Hepatocyte (in vitro differentiated cells): ENCODE measurements at places on chromosomes 13 and 19. TPM values are rescaled to one million over a fixed set of nuclear protein-coding genes. Genes with fewer than 3 reads are reported as not detected.

Gene RFPL4A
- not detected in 2 replicates for total RNA-seq

Gene KLK10
- 0.10 and 1.8 TPM in 2 replicates for total RNA-seq

Gene PSG2
- total RNA-seq = not detected in 2 replicates

Gene RPL21
- 960 and 1,101 TPM in 2 replicates for total RNA-seq

Gene HSD17B14
- 64.1 and 67.6 TPM in 2 replicates for total RNA-seq

DNA sequence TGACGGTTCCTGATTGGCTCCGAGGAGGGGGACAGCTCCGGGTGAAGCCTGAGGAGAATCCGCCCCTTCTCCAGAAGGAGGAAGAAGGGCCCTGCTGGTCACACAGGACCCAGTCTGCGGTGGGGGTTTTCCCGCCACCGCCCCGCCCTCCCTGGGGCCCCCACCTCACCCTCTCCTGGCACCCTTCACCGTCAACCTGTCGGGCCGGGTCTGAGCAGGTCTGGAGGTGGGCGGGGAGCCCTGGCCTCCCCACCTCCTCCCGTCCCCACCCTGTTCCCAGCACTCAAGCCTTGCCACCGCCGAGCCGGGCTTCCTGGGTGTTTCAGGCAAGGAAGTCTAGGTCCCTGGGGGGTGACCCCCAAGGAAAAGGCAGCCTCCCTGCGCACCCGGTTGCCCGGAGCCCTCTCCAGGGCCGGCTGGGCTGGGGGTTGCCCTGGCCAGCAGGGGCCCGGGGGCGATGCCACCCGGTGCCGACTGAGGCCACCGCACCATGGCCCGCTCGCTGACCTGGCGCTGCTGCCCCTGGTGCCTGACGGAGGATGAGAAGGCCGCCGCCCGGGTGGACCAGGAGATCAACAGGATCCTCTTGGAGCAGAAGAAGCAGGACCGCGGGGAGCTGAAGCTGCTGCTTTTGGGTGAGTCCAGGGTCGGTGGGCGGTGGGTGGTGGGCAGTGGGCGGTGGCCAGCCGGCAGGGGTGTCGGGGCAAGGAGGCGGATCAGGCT lies at the start of gene GNA15:
Gene GNA15, plus strand, starts transcription at position 73 of the 723 bp plus-strand sequence. Its CDS starts 418 bp downstream, at position 491.
- no peaks in the 10 kb centered on the region for H3K4me1 ChIP-seq
- H3K36me3 ChIP-seq = no peaks in the 10 kb centered on the region
- DNase-seq = no peak

GRCh38 chr13:48156466-48156865 lies 61.6 kb upstream of the MED4 start:
- DNase-seq = no peak
- no peak overlapping the region for H3K4me3 ChIP-seq
- H3K27me3 ChIP-seq = no peaks in the 10 kb centered on the region
- no peaks in the 10 kb centered on the region for H3K36me3 ChIP-seq
- H3K27ac ChIP-seq = no peak overlapping the region

DNA sequence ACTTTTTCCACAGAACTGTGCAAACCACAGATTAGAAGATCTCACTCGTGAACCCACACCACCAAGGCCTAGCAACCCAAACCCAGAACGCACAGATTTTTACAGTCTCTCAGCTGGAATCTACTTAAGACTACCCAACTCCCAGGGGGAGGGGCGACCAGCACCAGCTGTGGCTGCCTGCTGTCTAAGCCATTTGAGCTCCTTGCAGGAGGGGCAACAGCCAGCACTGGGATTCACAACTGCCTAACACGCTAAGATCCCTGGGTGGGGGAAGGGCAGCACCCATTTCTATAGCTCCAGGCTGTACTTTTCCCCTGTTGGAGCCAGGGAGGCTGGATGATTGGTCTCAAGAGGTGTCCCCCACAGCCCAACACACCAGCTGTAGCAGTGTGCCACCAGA lies 368.8 kb downstream of the SUCLA2 start:
- no peaks in the 10 kb centered on the region for H3K27me3 ChIP-seq
- no peaks in the 10 kb centered on the region for H3K36me3 ChIP-seq
- H3K4me1 ChIP-seq = no peaks in the 10 kb centered on the region
- no peak for DNase-seq
- no peak overlapping the region for H3K4me3 ChIP-seq

GRCh38 chr13:41837629-41838028 lies 123.3 kb downstream of the VWA8 start:
- H3K27ac ChIP-seq = no peak overlapping the region
- H3K27me3 ChIP-seq = no peaks in the 10 kb centered on the region
- H3K4me3 ChIP-seq = no peak overlapping the region

GRCh38 chr13:94028234-94028633 lies 451.2 kb downstream of the DCT start:
- H3K4me3 ChIP-seq = no peak overlapping the region
- peaks cover 23% of the 10 kb centered on the region for H3K4me1 ChIP-seq
- H3K27me3 ChIP-seq = no peaks in the 10 kb centered on the region
- H3K27ac ChIP-seq = no peak overlapping the region
- H3K36me3 ChIP-seq = no peaks in the 10 kb centered on the region

GRCh38 chr13:48873587-48873986 lies 102.1 kb upstream of the FNDC3A start:
- H3K4me1 ChIP-seq = peaks cover 6% of the 10 kb centered on the region
- no peak overlapping the region for H3K4me3 ChIP-seq

- no peak overlapping the region for H3K4me3 ChIP-seq
- H3K27ac ChIP-seq = no peak overlapping the region
- H3K27me3 ChIP-seq = peaks cover 4% of the 10 kb centered on the region
- peak; percentile 32 for DNase-seq
- H3K36me3 ChIP-seq = no peaks in the 10 kb centered on the region
- H3K4me1 ChIP-seq = no peaks in the 10 kb centered on the region
These were observed 34.9 kb upstream of the UQCRFS1 start for GRCh38 chr19:29247872-29248271.

- no peak overlapping the region for H3K27ac ChIP-seq
- H3K4me3 ChIP-seq = no peak overlapping the region
- no peaks in the 10 kb centered on the region for H3K27me3 ChIP-seq
- H3K4me1 ChIP-seq = no peaks in the 10 kb centered on the region
- H3K36me3 ChIP-seq = no peaks in the 10 kb centered on the region
These were observed 3.8 kb downstream of the CD22 start for GRCh38 chr19:35332817-35333216.

DNA sequence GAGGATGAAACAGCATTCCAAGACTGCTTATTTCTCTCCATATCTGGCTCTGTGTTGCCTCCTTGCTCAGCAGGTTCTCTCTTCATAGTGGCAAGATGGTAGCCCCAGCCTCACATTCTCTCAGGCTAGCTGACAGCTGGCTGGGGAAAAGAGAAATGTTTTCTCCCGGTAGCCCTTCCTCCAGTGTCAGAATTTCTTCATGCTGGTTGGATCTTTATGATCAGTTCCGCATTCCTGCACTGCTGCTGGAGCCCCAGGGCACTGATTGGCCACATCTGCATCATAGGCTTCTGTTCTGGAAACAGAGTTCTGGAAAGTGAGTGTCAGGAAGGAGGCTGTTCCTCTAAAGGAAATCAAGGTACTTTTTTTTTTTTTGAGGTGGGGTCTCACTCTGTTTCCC lies 24.6 kb downstream of the POP4 start:
- no peaks in the 10 kb centered on the region for H3K4me1 ChIP-seq
- H3K27me3 ChIP-seq = no peaks in the 10 kb centered on the region
- no peak overlapping the region for H3K27ac ChIP-seq

GRCh38 chr19:29586401-29586800 lies 19.7 kb upstream of the POP4 start:
- peaks cover 21% of the 10 kb centered on the region for H3K27me3 ChIP-seq
- no peaks in the 10 kb centered on the region for H3K4me1 ChIP-seq
